ENCODE measurements at places on chromosomes 13 and 19.

DNA sequence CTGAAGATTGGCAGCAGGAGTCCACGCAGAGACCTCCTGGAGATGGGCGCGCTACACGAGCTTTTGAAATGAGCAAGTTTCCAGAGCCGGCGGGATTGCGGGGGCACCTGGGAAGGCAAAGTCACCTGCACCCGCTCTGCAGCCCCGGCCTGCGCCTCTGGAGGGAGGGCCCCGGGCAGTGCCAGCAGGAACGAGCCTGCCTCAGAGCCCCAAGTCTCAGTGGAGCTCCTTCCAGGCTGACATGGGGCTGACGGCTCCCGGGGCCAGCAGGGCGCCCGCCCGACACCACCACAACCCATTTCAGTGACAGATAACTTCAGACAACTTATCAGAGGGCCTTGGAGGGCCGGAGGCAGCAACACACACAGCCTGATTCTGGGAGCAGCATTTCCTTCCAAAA, 45.0 kb downstream of the RASA3 start:
- DNase-seq, result no peak

DNA sequence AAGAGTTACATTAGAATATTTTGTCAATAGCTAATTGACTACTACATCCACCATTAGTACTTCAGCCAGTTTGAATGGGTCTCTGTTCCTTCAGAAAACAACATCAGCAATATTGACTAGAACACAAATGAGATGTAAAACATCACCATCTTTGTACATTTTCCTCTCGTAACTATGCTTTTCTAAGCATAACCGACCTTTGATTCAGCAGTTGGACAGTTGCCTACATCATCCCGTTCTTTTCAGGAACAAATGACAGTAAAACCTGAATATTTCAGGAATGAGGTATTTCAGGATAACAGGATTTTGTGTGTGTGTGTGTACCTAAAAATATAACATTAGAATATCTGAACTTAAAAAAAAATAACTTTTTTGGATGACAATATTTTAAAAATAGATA, 60.9 kb downstream of the STARD13 start:
- no peak for DNase-seq

DNA sequence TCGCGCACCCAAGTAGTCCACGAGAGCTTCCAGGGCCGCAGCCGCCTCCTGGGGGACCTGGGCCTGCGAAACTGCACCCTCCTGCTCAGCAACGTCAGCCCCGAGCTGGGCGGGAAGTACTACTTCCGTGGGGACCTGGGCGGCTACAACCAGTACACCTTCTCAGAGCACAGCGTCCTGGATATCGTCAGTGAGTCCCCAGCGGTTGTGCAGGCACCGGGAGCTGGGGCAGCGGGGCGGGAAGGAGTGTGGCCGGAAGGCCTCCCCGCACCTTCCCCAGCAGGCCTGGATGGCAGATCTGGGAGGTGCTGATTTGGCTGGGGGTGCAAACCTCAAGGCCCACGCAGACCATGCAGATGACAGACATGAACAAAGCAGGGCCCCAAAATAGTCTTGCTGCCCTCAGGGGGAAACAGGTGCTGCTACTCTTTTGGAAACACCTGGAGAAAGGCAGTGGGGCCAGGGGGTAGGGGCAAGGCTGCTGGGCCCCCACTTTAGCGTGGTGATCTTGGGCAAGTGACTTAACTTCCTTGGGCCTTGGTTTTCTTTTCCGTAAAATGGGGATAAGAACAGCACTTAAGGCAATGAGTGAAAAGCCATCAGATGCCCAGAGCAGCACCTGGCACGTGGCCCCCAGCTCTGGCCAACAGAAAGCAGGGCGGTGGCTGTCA, 4.0 kb downstream of the MAG start:
- no peak for DNase-seq

DNA sequence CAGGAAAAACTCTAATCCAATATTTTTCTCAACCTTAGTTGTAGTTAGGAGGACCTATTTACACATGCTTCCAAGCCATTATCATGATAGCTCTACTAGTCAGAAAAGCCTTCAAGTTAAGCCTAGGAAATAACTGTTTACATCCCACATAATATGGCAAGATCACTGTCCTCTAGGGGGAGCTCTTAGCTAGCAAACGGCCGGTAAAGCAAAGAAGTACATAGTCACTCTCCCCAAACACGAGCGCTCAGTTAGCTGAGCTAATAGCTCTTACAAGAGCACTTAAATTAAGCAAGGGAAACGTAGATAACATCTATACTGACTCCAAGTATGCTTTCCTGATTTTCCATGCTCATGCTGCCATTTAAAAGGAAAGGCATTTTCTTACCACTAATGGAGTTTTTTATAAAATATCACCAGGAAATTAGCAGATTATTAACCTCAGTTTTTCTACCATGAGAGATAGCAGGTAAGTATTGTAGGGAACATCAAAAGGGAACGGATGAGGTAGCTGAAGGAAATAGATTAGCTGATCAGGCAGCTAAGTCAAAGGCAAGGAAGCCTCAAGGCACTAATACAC, 100.6 kb upstream of the PABPC3 start:
- no peak for DNase-seq

DNA sequence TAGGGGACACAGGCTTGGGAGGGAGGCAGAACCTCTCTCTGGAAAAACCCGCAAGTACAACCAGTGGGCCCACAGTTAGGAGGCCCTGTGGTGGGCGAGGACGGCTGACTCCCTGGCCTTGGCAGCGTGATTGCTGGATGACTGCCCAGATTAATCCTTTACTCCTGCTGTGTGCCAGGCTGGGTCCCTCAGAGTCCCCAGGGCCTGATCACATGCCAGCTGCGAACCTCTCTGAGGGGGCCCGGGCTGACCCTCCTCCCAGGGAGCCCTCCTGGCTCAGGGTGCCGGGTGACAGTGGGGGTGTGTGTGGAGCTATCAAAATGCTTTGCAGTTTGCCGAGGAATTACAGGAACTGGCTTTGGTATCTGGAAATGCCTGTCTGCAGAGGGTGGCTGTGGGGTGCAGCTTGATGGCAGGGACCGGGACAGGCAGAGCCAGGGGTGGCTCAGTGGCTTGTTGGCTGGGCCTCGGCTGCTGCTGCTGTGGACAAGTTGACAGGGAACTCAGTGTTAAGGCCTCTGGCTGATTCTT, 48.9 kb downstream of the DNM2 start:
- DNase-seq, result no peak

DNA sequence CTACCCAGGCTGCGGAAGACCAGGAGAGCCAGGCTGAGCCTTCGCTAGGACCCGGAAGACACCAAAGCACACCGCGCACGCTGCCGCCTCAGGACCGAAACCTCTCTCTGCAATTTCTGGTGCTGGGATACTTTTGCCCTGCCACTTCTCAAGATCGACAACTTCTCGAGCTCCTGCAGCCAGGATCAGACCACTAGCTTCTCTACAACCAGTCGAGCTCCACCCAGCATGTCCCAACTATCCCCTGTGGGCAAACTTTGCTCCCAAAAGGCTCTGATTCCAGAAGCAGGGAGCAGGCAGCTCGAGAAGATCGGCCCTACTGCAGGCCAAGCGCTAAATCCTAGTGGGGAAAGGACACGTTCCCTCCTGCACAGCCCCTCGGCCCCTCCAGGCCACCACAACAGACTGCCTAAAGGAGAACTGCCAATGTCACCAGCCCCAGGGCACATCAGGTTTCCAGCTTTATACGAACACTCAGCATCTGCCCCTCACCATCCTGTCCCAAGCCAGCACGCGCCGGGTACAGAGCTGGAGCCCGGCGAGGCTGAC, 979 bp downstream of the AKAP8 start:
- DNase-seq, result no peak

All from right renal pelvis (tissue), 4 donors.